ENCODE measurements at places on chromosomes 1 and 21.

GRCh38 chr1:43990271-43991199 lies 864 bp upstream of the CCDC24 start:
- DNase-seq, result no peak

DNA sequence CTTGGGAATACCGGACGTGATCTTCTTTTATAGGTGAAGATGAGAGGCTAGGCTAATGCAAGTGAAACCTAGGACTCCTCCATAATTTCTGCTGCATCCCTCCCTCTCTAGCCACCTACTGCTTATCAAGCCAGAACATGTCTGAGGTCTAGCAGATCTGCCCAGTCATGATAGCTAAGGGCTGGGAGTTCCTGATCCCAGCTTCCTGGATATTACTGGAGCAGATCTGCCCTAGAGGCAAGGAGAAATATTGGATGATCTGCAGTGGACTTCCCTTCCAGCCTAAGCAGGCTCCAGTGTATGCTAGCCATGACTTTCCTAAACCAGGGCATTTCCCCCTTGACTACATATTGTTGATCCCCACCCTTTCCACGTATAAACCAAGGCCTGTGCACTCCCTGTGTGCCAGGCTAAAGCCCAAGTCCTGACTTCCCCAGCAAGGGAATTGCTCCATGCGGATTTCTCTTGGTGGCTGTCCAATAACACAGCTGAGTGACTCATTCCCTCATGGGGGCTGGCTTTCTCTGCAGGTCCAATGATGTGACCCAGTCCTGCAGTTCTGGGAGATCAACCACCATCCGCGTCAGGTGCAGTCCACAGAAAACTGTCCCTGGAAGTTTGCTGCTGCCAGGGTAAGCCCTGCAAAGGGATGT lies 15.5 kb upstream of the SARS1 start:
- DNase-seq, result no peak

- DNase-seq, result no peak
These were observed 74.2 kb downstream of the KIRREL1 start for GRCh38 chr1:158067662-158068061.

- DNase-seq, result no peak
These were observed 50.9 kb downstream of the TOR1AIP2 start for GRCh38 chr1:179826626-179827280.

DNA sequence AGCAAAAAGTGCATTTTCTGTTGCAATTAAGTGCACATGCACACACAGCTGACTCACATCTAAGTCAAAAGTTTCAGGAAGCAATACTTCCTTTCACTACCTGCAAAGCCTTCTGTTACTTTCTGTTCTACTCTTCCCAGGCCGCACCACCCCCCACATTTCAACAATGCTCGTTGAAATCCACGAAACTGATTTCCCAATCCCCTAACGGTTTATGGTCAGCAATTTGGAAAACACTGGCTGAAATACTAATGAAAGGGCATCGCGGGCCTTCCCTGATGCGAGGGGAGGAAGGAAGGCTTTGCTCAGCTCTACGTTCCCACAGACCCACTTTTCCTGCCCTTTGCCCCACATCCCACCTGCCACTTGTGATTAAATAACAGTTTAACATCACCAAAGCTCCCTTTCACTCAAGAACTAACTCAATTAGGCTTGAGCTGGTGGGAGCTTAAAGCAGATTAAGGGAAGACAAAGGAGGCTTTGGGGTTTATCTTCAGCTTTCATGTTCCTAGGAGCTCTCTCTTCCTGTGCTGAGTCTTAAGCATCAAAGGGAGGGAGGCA lies 243.2 kb upstream of the RAB4A start:
- DNase-seq, result no peak

Data from SW 1271 (cell line).